Chondrocyte (in vitro differentiated cells): ENCODE measurements at places on chromosomes 5 and 9. TPM values are rescaled to one million over a fixed set of nuclear protein-coding genes. Genes with fewer than 3 reads are reported as not detected.
A peak's percentile ranks its signal among the peaks of the same experiment; 100 is the strongest.

GRCh38 chr5:26737348-26738265 lies 300.8 kb downstream of the CDH9 start:
- no peaks in the 10 kb centered on the region for H3K27me3 ChIP-seq
- H3K4me3 ChIP-seq: no peak overlapping the region
- no peaks in the 10 kb centered on the region for H3K36me3 ChIP-seq
- no peak for DNase-seq
- no peaks in the 10 kb centered on the region for H3K4me1 ChIP-seq

The PIP5KL1 gene
- total RNA-seq: 1.4 to 4.3 TPM (median 2.7 TPM) in 3 replicates

DNA sequence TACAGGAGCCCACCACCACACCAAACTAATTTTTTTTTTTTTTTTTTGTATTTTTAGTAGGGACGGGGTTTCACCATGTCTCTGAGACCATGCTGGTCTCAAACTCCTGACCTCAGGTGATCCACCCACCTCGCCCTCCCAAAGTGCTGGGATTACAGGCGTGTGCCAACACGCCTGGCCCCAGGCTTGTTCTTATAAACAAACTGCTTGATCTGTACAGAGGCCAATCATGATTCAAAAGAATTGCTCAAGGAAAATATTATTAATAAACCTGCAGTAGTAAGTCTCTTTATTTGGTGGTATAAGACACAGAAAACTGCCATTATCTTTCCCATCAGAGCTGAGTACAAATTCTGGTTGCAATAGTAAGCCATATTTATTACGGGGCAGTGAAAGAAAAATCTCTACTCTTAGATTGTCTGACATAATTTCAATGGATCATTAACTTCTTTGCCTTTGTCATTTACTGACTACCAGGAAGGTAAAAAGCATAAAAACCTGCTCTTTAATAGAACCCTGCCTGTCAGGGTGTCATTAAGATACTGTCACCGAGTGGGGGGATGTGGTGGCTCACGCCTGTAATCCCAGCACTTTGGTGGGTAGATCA lies 33.3 kb downstream of the RASEF start:
- H3K4me3 ChIP-seq: no peak overlapping the region
- H3K27me3 ChIP-seq: no peaks in the 10 kb centered on the region
- DNase-seq: no peak
- H3K27ac ChIP-seq: no peak overlapping the region

DNA sequence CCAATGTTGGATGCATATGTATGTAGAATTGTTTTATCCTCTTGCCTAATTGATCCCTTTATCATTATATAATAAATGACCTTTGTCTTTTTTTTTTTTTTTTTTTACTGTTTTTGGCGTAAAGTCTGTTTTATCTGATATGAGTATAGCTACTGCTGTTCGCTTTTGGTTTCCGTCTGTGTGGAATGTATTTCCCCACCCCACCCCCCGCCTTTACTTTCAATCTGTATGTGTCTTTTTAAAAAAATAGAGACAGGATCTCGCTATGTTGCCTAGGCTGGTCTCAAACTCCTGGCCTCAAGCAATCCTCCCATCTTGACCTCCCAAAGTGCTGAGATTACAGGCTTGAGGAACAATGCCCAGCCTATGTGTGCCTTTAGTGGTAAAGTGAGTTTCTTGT lies 11.3 kb downstream of the AHRR start:
- no peaks in the 10 kb centered on the region for H3K36me3 ChIP-seq
- no peaks in the 10 kb centered on the region for H3K27me3 ChIP-seq
- DNase-seq: no peak
- no peak overlapping the region for H3K4me3 ChIP-seq
- no peak overlapping the region for H3K27ac ChIP-seq

The PELO gene
- total RNA-seq: 133 to 154 TPM (median 134 TPM) in 3 replicates

The CLIC3 gene
- 4.9 to 5.5 TPM in 2 of 3 replicates, not detected in the other for total RNA-seq

DNA sequence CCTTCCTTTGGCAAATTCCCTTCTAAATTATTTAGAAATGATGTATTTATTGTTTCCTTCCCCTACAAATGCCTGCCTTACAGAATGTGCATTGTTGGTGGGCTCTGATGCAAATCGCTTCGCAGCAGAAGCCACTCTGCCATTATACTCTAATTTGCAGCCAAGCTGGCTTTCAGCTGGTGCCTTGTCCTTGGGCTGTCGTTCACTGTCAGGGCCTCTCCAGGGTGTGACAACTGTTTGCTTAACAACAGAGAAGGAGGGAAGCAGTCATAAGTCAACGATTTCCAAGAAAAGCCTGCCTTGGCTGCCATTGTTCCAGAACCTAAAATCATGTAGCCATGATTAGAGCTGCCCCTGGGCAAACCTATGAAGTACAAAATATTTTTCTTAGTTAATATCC lies 260.1 kb upstream of the RGMB start:
- H3K36me3 ChIP-seq: no peaks in the 10 kb centered on the region
- no peak overlapping the region for H3K27ac ChIP-seq
- DNase-seq: no peak

GRCh38 chr9:95105519-95106287 lies 211.8 kb downstream of the FANCC start:
- DNase-seq: no peak
- H3K36me3 ChIP-seq: peaks cover 17% of the 10 kb centered on the region
- no peaks in the 10 kb centered on the region for H3K27me3 ChIP-seq
- H3K4me3 ChIP-seq: no peak overlapping the region
- peak overlapping the region; percentile 62 for H3K27ac ChIP-seq

- H3K27ac ChIP-seq: no peak overlapping the region
- no peak overlapping the region for H3K4me3 ChIP-seq
- DNase-seq: no peak
- H3K27me3 ChIP-seq: no peaks in the 10 kb centered on the region
- no peaks in the 10 kb centered on the region for H3K4me1 ChIP-seq
Measured at GRCh38 chr5:145666591-145666990, 168.6 kb downstream of the PRELID2 start.

DNA sequence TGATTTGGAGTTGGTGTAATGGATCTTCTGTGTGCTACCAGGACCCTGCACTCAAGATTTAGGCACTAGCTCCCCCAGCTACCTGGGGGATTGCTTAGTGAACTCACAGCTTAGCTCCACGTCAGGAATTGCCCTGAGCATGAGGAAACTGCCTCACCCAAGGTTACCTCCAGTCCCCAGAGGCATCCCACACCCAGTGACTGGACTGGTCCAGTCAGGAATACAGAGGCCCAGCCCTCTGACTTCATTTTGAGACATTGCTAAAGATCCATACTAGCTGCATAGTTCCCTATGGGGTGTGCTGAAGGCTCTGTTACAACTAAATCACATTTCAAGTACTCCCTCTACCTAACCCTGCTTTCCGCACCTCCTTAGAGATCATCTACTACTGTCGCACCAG lies 364.7 kb downstream of the EFNA5 start:
- no peak overlapping the region for H3K27ac ChIP-seq
- H3K4me1 ChIP-seq: peaks cover 3% of the 10 kb centered on the region
- H3K27me3 ChIP-seq: no peaks in the 10 kb centered on the region
- H3K36me3 ChIP-seq: peaks cover 2% of the 10 kb centered on the region
- no peak for DNase-seq

DNA sequence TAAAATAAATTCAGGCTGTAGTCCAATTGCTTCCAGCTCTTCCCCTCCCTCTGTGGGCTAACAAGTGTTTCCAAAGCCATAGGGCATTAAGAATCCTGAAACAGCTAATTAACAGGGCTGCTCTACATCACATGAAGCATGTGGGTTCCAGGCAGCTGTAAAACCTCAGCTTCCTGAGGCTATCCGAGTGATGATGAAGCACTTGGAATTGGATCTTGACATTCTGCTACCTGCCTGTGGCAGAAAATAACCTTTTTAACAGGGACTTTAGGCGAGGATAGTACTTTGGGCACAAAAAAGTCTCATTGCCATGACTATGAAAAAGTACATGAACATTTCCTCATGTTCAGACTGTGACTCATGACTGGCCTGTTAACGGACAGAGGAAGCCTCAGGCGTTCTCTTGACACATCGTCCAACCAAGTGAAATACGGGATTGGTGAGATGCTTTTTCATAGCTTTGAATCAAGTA lies 107.2 kb downstream of the PDE4D start:
- H3K27ac ChIP-seq: peak overlapping the region; percentile 93
- DNase-seq: no peak
- H3K4me1 ChIP-seq: peaks cover 60% of the 10 kb centered on the region
- H3K27me3 ChIP-seq: no peaks in the 10 kb centered on the region
- no peaks in the 10 kb centered on the region for H3K36me3 ChIP-seq
- peak overlapping the region; percentile 1 for H3K4me3 ChIP-seq

GRCh38 chr5:158273035-158273434 lies 414.1 kb upstream of the CLINT1 start:
- H3K27ac ChIP-seq: no peak overlapping the region
- H3K4me3 ChIP-seq: no peak overlapping the region
- no peaks in the 10 kb centered on the region for H3K36me3 ChIP-seq
- H3K4me1 ChIP-seq: no peaks in the 10 kb centered on the region
- no peak for DNase-seq
